GM12865 (cell line): ENCODE measurements at places on chromosomes 6 and 20.

GRCh38 chr6:73369563-73369962 lies at the start of gene OOEP:
Gene OOEP, minus strand, starts transcription at chr6:73369897. Its CDS starts 105 bp downstream, at chr6:73369792.
- DNase-seq = no peak

DNA sequence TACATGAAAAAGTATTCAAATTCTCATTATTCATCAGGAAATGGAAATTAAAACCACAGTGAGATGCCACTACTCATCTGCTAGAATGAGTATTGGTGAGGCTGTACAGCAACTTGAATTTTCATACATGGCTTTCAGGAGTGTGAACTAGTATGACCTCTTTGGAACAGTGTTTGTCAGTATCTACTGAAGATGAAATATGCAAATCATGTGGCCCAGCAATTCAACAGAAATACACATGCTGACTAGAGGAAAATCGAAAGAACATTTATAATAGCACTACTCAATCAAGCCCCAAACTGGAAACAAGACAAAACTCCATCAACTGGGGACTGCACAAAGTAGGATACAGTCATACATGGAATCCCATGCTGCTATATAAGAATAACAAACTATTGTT lies 102.2 kb downstream of the DCDC2 start:
- DNase-seq = peak; percentile 71

GRCh38 chr6:12624142-12624837 lies 92.3 kb upstream of the PHACTR1 start:
- DNase-seq = no peak

GRCh38 chr6:46888578-46888977 lies 33.2 kb downstream of the ADGRF5 start:
- no peak for DNase-seq

DNA sequence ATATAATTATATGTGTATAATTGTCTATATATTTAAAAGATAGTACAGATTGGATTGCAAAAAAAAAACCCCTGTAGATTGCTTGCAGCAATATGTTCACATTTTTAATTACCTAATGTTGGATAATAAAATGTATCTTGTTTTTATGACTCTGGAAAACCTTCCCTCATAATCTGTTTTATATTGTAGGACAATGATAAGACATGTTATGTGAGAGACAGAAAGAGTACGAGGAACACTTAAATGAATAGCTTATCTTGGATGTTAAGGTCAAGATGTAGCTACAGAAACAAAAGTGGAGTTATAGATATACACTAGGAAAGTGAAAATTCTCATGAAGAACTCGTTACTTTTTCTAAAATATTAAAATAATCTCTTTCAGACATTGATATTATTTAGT lies 691.6 kb upstream of the IMPG1 start:
- DNase-seq = no peak

DNA sequence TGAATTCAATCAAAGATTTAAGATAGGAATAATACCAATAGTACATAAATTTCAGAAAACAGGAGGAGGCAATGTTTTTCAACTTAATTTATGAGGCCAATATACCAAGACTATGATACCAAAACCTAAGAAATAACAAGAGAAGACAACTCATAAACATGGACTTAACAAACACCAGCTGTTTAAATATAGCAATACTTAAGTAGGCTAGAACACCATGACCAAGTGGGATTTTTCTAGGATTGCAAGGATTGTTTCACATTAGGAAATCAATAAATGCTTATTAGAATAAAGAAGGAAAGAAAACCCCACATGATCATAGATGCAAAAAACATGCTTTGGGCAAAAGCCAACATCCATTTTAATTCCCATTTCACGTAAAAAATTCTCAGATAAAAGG lies 355.1 kb downstream of the EPM2A start:
- no peak for DNase-seq

DNA sequence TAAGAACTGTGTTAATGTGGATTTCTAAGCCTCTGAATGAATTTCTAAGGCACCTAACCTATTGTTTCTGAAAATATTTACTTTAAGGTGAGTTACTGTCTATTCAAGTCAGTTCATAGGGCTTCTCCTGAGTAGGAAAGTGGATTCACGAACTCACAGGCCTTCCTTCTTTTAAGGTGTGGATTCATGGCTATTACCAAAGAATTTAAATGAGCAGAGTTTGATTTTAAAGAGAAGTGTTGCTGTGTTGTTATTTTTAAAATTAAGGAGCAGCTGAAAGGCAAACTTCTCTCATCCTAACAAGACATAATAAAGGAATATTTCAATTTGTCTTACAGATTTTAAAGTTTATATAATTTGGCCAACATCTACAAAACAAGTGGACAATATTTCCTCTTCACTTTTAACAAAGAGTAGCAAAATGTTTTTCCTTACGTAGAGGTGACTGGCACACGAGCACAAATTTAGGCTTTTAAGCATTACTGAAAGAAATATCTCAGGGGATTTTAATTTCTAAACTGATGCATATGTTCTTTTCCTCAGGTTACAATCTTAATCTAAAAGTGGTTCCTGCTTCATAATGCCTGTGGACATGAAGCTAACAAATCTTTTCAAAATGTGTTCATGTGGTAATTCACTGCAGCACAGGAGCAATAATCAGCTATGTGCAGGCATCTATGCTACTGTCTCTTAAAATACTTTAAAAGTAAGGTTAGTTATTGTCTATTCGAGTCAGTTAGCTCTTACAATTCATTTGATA lies 602 bp upstream of the TSPYL4 start:
- DNase-seq = no peak

DNA sequence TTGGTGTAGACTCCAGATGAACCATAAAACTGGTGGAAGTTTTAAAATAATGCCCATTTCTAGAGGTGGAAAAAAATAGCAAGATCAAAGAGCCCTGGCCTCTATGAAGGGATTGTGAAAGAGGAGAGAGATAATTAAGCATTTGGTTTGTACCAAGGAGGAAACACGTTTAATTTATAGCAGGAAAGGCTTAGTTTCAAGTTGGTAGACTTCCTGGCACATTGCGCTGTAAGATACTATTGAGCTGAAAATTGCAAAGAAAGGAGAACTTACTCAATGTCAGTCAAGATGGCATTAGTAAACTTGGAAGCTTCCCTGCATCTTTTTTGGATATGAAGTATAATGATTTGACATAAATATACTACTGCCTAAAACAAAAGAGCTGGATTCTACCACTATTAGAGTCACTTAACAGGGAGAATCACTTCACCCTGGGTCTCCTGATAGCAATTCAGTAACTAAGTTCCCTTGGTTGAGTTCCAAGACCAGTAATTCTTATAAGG lies 24.4 kb downstream of the MARCKS start:
- DNase-seq = no peak

- no peak for DNase-seq
Observed at GRCh38 chr6:158591810-158592209, 31.9 kb downstream of the TMEM181 start.

GRCh38 chr6:43972179-43972912 lies 154.9 kb downstream of the MRPL14 start:
- DNase-seq = no peak

- DNase-seq = peak; percentile 34
Observed at GRCh38 chr20:54197621-54198604, 10.0 kb upstream of the PFDN4 start.

GRCh38 chr6:16333580-16333979 lies 95.2 kb downstream of the GMPR start:
- no peak for DNase-seq

DNA sequence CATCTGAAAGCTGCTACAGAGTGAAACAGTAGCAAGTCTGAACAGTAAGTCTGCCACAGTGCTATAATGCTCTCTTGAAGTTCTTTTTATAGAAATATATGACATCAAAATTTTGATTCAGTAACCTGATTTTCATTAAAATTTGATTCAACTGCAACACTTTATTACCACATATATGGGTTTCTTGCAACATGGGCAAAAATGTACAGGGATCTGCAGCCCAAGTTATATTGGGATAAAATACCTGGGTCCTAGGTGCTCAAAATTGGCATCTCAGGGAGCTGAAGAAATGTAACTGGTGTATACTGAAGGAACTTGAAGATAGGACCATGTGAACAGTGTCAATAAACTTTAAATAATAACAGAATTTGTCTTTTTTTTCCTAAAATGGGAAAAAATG lies 10.8 kb downstream of the ROMO1 start:
- DNase-seq = no peak
